ENCODE measurements at places on chromosomes 3 and 15.

GRCh38 chr3:196502775-196503195 lies 783 bp downstream of the RNF168 start:
- peak; percentile 9 for DNase-seq

DNA sequence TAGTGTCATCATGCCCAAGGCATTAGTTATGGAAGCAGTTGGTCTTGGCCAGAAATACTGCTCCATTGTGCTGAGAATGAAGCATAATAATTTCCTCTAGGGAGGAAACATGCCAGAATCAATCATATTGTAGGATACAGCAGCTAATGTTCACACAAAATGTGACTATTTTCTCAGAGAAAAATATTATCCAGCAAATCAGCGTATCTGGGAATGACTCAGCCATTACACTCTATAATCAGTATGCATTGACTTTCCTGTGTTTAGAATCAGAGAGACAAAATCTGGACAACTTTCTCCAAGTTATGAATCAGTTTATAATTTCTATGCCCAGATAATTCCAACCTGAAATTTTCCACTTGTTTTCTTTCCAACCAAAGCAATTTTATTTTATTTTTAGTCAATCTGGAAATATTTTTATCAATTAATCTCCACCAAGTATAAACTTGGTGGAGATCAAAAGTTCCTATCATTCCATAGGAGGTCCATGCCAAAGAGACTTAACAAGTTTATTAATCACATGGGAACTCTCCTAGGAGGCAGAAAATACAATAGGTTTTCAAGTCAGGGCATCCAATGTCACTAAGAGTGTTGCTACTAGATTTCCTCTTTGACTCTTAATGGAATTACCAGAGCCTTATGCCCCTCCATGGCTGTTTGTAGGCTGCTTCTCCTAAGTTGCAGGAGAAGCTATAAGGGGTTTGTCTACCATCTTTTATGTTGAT lies 36.4 kb downstream of the SUCNR1 start:
- no peak for DNase-seq

- DNase-seq, result no peak
Measured at GRCh38 chr3:25306066-25306465, 122.0 kb upstream of the RARB start.

- DNase-seq, result no peak
Measured at GRCh38 chr3:88921986-88922385, 185.4 kb upstream of the EPHA3 start.

GRCh38 chr15:43218908-43219706 lies 1.7 kb downstream of the EPB42 start:
- no peak for DNase-seq

- no peak for DNase-seq
Measured at GRCh38 chr3:145820170-145820569, 340.8 kb downstream of the PLOD2 start.

GRCh38 chr3:123085932-123086627 lies 19.3 kb downstream of the PDIA5 start:
- DNase-seq, result no peak

DNA sequence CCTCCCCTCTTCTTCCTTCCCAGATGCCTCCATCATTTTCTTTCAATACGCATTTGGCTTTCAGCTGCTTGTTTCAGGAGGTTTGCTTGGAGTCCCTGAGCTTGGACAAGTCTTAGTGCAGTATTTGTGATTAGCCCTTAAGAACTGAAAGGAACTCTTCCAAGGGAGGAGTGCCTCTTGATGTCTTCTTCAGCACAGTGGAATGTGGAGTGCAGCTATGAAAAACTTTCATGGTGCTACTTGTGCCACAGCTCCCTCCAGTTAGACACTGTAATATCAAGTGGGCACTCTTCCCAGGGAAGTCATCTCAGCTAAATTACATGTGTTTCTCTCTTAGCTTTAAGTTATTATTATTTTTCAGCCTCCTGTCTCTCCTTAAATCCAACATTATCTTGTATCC lies 173.1 kb downstream of the NECTIN3 start:
- DNase-seq, result no peak

- DNase-seq, result no peak
Measured at GRCh38 chr3:42228796-42229195, 37.2 kb downstream of the CCK start.

GRCh38 chr3:197203714-197204146 lies 94.7 kb downstream of the DLG1 start:
- DNase-seq, result no peak

DNA sequence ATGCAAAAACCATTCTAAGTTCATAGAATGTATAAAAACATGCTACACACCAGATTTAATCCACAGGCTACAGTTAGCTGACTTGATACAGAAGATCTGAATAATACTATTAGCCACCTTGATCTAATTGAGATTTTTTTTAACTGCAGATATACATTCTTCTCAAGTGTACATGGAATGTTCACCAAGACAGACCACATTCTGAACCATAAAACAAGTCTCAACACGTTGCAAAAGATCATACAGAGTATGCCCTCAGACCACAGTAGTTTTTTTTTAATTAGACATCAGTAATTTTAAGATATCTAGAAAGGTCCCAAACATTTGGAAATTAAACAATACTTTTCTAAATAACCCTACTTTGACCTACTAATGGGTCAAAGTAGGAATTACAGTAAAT lies 83.3 kb downstream of the FGF7 start:
- no peak for DNase-seq

DNA sequence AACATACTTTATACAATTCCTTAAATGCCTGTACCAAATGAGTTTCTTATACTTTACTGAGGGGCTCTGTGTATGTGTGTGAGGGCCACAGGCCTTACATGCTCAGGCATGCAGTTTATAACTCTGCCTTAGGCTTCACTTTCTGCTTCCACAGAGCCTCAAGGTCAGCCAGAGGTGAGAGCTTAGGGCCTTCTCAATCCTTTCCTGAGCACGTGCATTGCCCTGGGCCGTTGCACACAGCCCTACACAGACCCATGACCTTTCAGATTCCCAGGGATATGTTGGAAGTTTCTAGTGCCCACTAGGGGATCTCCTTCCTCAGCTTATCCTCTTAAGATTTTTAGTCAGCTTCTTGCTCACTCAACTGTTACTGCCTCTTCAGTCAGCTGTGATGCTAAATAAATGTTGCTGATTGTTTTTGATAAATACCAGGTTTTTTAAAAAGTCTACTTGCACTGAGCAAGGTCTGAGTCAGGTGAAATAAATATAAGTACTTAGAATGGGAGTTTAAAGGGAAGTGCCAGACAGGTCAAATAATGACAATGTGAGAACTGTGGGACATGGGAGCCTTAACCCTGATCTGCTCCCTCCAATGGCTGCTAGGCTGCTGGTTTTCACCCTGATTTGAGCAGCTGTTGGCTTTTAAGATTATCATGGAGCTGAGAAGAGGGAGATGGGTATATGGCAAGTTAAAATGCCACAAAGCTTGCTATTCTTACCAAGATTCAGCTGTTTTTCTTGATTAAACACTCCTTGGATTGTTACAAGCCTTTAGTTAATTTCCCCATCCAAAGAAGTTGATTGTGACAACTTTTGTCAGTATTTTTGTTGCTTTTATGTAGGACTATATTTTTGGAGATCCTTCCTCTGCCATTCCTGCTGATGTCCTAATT lies 169.5 kb downstream of the PLD1 start:
- DNase-seq, result no peak

- no peak for DNase-seq
Measured at GRCh38 chr15:95639208-95639607, 691.3 kb upstream of the NR2F2 start.

GRCh38 chr15:30990446-30991254 lies 778 bp downstream of the MTMR10 start:
- no peak for DNase-seq

DNA sequence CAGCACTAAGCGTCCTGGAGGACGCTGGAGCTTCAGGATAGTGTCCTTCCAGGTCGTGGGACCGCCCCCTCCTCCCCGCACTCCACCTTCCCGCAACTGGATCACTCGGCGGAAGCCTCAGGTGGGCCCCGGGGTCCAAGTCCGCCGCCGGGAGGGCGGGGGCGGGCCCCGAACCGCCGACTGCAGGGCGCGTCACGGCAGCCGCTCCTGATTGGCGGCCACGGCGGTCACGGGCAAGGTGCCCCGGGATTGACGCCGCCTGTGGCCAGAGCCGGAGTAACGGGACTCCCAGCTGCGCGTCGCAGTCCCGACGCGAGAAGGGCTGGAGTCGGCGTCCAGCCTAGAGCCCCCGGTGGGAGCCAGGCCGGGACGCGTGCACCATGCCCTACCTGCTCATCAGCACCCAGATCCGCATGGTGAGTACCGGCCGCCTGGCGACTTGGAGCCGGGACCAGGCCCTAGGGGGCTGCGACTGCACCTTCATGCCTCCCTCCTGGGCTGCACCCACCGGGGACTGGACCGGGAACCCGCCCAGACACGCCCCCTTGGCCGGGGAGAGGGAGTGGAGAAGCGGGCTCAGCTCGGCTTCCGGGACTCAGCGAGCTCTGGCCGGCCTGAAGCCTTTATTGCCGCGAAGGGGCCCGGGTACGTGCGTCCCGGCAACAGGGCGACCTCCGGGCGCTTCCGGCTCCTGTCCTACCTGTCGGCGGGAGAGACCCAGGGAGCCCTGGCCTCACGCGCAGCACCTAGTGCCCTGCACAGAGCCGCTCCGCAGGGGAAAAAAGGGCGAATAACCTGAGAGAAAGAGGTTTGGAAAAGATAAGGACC lies at the start of gene GCHFR:
Gene GCHFR, plus strand, starts transcription at position 268 of the 828 bp plus-strand sequence. Its CDS starts 113 bp downstream, at position 381.
- DNase-seq, result no peak

DNA sequence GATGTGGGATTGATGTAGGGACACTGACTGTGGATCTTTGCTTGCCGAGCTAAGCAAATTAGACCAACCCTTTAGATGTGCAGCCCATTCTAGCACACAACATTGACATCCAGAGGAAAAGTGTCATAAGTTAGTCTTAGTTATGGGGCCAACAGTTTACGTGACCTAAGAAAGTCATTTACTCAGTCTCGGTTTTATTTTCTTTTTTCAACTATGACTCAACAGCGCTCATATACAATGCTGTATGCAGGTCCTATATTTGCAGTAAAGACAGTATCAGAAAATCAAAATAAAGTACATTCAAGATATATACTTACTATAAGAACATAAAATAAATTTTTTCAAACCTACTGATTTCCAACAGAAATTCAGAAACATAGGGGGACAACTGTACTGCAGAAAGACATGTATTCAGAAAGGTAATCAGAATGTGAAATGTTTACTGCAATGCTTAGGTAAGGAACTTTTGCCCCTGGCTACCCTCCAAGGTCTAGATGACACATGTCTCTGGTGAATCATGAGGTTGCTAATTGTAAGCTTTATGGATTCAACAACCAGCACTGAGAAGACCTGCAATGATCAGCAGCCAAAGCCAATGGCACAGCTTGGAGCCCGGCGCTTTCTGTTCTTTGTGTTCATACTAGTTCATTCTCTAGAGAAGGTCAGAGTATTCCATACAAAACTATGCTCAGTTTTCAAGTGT lies 317.5 kb upstream of the CNTN6 start:
- no peak for DNase-seq

DNA sequence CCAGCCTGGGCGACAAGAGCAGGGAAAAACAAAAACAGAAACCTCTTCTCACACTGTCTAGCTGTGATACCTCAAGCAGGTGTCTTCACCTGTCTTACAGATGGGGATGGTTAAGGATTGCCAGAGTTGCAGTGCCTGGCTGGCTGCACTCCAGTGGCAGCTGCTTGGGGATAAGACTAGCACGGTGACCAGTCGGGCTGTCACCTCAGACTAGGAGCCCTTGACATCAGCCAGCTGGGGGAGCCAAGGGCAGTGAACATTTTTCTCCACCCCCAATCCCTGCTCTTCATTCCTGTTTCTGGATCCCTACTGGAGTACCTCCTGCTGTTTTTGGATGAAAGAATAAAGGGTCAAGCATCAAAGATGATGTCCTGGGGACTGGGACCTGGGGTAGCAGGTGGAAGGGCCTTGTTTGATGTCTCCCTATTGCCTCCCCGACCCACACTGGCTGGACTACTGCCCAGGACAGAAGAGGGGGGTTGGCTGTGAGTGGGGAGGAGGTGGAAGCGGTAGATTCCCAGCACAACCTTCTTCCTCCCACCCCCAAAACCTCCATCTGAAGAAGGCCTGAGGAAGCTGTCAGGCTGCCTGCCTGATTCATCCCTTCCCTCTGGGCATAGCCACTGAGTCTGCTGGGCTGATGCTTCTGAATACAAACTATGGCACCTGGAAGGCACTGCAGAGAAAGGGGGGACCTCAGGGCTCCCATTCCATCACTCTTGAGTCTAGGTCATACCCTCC lies 7.0 kb upstream of the CPNE9 start:
- no peak for DNase-seq

- no peak for DNase-seq
Measured at GRCh38 chr3:170458285-170458684, 39.6 kb downstream of the CLDN11 start.

DNA sequence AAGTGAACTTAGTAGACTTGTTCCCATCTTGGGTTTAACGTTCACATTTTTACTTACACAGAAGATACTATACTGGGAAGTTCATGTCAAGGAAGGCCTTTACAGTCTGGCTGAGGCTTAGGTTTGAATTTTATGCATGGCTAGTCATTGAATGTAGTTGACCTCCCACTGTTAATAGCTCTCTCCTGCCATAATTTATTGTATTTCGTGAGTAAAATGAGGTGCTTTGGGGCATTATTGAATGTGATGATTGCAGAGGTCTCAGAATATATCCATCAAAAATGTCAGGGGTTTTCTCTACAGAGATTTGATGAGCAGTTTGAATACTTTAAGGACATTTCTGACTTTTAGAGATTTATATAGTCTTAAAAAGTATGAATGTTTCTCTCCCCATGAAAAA lies 356.6 kb upstream of the GRM7 start:
- DNase-seq, result no peak

DNA sequence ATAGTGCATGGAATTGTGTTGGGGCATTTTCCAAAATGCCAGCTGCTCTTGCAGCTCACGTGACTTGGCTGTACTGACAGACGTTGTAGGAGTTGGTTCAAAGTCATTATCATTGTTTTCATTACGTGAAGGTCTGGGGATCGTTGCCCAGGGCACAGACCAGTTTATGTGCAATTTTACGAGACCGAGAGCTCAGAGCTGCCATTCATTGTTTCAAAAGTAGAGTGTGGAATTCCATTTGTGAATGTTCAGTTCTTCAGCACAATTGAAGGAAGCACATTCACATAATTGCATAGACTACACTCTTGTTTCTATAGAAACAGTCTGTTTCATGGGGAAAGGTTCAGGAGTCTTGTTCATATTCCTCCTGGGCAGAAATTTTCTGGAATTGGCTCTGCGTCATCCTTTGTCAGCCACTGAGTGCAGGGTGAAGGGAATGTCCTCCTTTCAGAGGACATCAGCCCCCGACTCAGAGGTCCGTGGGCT lies 54.5 kb downstream of the GABRG3 start:
- DNase-seq, result no peak
